ENCODE measurements at places on chromosomes 7 and 10.

DNA sequence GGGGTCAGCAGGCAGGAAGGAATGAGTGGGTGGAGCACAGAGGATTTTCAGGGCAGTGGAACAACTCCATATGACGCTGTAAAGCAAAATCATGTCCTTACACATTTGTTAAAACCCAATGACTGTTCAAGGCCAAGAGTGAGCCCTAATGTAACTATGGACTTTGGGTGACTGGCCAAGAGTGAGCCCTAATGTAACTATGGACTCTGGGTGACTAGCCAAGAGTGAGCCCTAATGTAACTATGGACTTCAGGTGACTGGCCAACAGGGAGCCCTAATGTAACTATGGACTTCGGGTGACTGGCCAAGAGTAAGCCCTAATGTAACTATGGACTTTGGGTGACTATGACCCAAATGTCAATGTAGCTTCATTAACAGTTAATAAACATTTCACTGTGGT lies 52.0 kb downstream of the PAXIP1 start:
- no peak for DNase-seq

DNA sequence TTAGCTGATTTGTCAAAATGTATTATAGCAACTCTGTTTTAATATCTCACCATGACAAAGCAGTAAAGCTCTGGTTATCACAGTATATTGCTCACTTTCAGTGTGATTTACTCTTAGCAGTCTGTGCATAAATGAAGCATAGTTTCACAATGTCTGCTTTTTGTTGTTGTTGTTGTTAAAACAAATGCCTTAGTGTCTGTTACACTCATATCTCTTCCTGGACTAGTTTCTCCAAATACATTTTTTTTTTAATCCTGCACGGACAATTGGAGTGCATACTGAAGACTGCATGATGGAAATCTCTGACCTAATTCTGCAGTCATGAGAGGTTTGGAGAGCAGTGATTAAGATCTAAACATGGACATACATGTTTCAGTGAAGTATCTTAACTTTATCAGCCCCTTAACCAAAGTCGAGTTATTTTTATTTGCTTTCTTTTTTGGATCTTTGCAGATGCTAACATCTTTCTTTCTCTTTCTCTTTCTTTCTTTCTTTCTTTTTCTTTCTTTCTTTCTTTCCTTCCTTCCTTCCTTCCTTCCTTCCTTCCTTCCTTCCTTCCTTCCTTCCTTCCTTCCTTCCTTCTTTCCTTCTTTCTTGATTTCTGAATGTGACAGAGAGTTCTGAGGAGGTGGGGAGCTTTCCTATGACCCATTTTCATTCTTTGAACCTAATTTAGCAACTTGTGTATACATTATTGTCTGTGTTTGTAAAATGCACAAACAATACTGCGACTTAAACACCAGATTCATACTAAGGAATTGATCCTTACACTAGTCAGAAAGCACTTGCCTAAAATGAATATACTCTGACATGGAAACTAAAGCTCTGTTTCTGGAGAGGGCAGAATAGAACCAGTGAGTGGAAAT lies 161.5 kb upstream of the AGR3 start:
- no peak for DNase-seq

GRCh38 chr10:10824591-10825148 lies 193.0 kb upstream of the CELF2 start:
- no peak for DNase-seq

DNA sequence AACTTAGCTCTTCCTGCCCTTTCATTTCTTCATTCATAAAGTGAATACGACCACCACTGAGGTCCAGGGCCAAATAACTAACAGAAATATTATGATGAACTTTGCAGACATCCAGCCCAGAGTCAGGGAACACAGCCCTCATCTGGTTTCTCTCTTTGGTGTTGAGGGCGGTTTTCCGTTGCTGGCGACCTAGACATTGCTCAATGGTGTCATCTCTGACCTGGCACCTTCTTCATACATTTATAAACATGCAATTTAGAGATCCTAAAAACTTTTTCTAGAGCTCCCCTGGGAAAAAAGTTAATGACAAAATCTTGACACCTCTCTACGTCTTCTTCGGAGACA lies 324 bp upstream of the TET1 start:
- no peak for DNase-seq

GRCh38 chr7:153518201-153518984 lies 533.8 kb upstream of the DPP6 start:
- DNase-seq = no peak

DNA sequence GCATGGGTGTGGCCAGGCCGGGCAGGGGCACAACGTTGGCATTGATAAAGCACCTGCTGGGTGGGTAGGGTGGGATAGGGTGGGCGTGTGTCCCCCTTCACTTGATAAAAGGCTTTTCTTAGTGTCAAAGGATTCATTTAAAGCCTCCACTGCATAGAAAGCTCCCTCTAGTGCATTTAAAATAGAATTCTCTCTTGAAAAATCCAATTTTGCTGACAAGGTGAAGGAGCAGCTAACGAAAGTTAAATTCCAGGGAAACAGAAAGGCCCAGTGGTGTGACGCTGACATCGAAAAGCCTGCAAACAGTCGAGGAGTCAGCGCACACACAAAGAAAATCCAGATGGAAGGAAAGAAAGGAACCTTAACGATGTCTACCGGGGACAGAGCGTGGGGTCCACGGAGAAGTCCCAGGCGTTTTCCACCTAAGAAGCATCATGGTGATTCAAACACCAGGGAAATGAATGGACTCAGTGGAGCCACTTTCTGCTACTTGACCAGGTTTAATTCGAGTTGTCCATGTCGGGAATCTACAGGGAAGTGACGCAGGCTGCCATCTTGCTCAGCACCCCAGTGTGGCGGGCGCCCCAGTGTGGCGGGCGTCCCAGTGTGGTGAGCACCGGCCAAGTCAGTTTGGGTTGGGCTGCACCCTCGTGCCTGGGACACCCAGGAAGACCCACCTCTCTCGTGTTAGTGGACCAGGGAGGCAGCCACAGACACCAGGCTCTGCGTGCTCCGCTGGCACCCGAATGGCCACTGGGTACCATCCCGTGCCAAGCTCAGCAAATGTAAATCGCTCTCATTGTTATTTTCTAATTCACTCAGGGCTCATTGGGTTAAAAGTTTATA lies 217.8 kb downstream of the DNAJB6 start:
- no peak for DNase-seq

- no peak for DNase-seq
These were observed 202.4 kb downstream of the CCSER2 start for GRCh38 chr10:84530724-84531325.

All from stimulated activated CD8-positive, alpha-beta memory T cell treated with anti-CD3 and anti-CD28 coated beads, Interleukin-7, amount 100 ng/mL, for 48 hours (primary cell).